ENCODE measurements at places on chromosomes 11 and 22.

DNA sequence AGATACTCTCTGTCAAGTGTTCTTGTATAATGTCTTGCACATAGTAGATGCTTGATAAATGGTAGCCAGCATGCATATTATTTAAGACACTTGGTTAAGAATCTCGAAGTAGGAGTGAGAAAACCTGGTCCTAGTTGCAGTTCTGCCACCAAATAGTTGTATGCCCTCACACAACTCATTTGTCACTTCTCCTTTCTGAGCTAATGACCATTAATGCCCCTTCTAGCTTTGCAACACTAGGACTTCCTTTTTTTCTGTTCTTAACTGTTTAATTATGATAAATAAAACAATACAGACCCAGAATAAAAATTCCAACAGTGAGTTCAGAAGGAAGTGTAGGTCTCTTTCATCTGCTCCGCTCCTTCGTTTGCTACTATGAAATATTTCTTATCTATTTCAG lies 453.6 kb downstream of the TMEM135 start:
- DNase-seq: no peak

- DNase-seq: no peak
Measured at GRCh38 chr11:124415356-124415923, 9.2 kb downstream of the OR8B4 start.

- DNase-seq: no peak
Measured at GRCh38 chr11:46296059-46296527, 18.6 kb downstream of the CREB3L1 start.

GRCh38 chr11:6604081-6604626 lies 580 bp downstream of the ILK start:
- no peak for DNase-seq
